ENCODE measurements at places on chromosomes 13 and 19. TPM values are rescaled to one million over a fixed set of nuclear protein-coding genes. Genes with fewer than 3 reads are reported as not detected.
A peak's percentile ranks its signal among the peaks of the same experiment; 100 is the strongest.

GRCh38 chr13:23695711-23696464 is 125.7 kb downstream of the TNFRSF19 start:
- DNase-seq = peak; percentile 81

GRCh38 chr13:48853728-48854102 is 122.0 kb upstream of the FNDC3A start:
- DNase-seq = no peak

- no peak for DNase-seq
These were observed 20.7 kb downstream of the CLDN10 start for GRCh38 chr13:95573221-95573620.

DNA sequence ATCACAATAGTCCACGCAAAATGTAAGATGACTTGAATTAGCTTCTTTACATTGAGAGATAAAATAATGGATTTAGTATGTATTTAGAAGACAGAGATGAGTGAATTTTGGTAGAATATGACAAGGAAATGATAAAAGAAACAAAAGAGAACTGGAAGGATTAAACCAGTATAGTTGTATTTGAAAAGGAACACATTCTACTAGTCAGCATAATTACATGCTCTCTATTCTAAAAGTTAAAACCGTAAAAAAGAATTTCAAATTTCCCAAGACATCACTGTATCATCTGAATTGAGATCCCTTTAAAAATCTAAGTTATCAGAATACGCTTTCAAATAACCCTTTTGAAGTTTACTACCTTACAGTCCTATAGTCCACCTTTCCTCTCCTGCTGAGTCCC is 1156.7 kb upstream of the PCDH9 start:
- no peak for DNase-seq

GRCh38 chr19:29953352-29954247 is 11.6 kb downstream of the URI1 start:
- no peak for DNase-seq

GRCh38 chr13:79779761-79780160 is 298.8 kb downstream of the NDFIP2 start:
- no peak for DNase-seq

- DNase-seq = peak; percentile 9
These were observed 84.9 kb downstream of the ZIC5 start for GRCh38 chr13:99886706-99887105.

GRCh38 chr13:107883561-107884175 is 331.7 kb downstream of the LIG4 start:
- DNase-seq = no peak

DNA sequence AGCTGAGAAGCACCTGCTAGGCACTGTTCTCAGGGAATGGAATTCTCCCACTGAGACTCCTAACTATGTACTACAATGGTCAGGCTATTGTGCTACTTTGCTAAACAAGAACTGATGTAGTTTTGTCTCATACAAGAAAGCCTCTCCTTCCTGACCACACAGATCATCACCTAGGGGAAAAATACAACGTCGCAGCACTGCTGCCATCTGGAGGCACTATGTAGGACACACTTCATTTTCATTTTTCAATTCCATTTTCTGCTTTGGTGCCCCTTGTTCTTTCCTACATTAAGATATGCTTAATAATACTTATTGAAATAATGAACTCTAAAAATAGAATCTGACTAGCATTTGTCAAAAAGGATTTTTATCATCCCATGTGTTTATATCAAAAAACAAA is 21.1 kb downstream of the PROSER1 start:
- peak; percentile 39 for DNase-seq

DNA sequence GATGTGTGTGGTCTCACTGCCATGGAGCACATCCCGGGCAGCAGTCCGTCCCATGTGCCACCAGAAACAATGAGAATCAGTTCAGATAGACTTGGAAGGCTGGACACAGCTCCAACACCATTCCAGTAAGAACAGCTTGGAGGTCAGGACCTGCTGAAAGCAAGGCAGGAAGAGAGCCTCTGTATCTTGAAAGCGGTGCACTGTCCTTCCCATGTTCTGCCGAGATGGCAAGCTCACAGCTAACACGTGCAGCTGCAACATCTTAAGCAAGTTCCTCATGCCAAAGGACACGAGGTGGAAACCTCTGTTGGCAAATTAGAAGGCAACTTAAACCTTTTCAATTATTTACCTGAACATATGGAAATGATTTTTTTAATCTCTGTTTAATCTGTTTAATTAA is 175.4 kb downstream of the DLEU7 start:
- DNase-seq = no peak

DNA sequence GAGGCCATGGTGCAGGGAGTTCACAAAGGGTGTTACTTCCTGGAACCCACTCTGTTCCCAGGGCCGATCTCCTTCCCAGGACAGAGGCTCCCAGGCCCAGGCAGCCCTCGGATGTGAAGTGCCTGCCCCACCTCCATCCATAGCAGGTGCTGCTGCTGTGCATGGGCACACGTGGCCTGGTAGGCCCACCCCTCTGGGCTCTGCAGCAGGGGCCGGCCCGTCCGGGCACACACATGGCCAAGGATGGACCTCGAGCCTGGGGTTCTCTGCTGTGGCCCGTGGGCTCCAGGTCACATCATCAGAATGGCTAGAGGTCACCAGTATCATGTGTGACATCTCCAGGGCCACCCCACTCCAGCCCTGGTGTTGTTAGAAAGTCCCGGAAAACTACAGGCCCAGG is 71.8 kb downstream of the GADD45B start:
- no peak for DNase-seq

GRCh38 chr19:15291548-15292021 is 40.8 kb downstream of the BRD4 start:
- no peak for DNase-seq

GRCh38 chr19:28012361-28012760 is 1200.6 kb downstream of the UQCRFS1 start:
- no peak for DNase-seq

- no peak for DNase-seq
These were observed 1.5 kb downstream of the PPP2R1A start for GRCh38 chr19:52191389-52191788.

- no peak for DNase-seq
These were observed 16.7 kb upstream of the GNA15 start for GRCh38 chr19:3119071-3119595.

DNA sequence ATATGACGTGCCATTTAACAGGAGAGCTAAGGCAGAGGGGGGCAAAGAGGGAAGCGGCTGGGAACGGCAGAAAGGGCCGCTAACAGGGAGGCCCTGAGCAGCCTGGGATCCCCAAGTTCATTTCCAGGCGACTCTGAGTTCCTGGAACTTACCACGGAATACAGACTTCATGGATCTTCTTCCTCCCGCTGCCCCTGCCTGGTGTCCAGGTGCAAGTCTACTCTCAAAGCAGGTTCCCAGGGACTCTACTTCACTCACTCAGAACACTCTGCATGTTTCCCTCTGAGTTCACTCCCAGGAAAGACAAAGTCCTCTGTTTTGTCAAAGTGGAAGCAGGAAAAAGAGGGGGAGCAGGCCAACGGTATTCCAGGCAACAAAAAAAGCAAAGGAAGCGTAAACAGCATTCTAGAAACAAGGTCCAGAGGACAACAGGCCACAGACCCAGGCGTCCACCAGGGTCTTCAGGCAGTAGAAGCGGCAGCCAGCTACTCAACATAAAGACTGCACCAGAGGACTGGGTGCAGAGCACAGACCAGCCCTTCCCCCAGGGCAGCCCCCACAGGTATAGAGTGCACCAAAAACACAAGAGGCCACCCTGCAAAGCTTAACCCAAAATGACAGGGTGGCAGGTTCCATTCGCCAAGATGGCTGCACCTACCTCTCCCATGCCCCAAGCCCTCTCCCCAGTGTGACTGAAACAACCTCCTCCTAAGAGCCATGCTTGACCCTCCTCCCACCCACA is 3.0 kb downstream of the MIER2 start:
- no peak for DNase-seq

DNA sequence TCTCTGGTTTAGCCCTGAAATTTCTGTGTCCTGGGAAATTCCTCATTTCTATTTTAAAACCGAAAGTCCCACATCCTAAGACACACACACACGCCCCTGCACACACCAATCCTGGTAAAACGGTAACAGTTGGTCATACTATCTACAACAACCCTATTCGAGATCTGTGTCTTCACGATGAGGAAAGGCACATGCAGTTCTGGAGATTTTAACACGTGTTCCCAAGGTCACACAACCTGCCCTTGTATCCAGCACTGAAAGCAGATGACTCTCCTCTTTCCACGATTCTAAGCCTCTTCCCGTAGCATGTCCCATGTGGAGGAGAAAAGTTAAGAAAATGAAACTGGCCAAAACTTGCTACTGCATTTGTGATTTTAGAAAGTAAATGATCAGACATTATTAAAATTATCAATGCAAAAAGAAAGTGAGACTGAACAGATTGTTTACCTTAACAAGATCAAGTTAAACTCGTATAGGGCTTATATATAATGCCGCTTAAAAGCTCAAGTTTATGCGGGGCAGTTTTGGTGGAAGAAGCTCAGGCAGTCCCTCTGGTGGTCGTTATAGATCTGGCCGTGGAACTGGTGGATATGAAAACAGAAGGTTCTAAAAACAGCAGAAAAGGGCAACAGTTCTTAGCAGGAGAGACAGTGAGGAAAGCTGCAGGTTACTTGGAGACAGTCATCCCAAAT is 32.7 kb downstream of the VSTM1 start:
- no peak for DNase-seq

DNA sequence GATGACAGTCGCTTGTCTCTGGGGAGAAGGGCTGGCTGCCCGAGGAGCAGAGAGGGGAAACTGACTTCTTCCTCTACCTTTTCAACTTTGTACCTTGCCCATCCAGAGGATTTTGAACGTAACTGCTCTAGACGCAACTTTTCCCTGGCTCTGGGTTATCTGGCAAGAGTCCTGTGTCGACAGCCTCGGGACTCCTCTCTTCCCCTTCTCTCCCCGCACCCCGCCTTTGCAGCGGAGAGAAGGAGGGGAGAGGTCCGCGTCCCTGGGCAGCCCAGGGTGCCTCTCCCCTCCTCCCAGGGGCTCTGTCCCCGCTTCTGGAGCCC is 574 bp downstream of the SH3GL1 start:
- DNase-seq = no peak

DNA sequence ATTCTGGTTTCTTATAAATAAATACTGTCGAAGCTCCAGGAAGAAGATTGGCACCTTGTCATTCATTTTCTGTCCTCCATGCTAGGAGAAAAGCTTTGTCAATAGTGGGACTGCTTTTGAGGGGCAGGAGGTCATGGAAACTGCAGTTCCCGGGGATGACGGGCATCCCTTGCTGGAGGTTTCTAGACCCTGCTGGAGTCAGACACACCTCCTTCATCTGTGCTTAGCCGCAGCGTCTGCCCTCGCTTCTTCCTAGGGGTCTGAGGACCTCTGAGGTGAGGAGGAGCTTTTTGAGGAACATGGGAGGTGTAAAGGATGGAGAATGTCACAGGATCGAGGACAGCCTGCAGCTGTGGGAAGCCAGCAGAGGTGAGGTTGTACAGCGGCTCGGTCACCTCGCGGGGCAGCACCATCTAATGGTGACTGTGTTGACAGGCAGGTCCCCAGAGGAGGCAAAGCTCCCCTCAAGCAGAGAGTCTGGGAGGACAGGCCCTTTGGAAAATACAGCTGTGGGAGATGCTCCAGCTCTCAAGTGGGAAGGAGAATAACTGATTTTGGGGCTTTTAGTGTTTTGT is 172.7 kb upstream of the RNF113B start:
- DNase-seq = no peak

- no peak for DNase-seq
These were observed 418.9 kb downstream of the COG6 start for GRCh38 chr13:40074338-40074737.

CEACAM4 gene
- not detected for total RNA-seq

LYPD3 gene
- 0.68 TPM for total RNA-seq

CHST8 gene
- not detected for total RNA-seq

IL17D gene
- total RNA-seq = 0.18 TPM

ZNF600 gene
- total RNA-seq = 20.5 TPM

IPO5 gene
- 115 TPM for total RNA-seq

N4BP2L1 gene
- 27.7 TPM for total RNA-seq

PCDH17 gene
- total RNA-seq = not detected

TEX101 gene
- not detected for total RNA-seq

CDX2 gene
- not detected for total RNA-seq
